ENCODE measurements at places on chromosomes 13 and 19.

GRCh38 chr19:4759388-4760284, 31.9 kb upstream of the FEM1A start:
- no peaks in the 10 kb centered on the region for H3K36me3 ChIP-seq
- DNase-seq, result peak; percentile 98
- no peak overlapping the region for H3K27ac ChIP-seq
- H3K27me3 ChIP-seq, result no peaks in the 10 kb centered on the region

GRCh38 chr13:70432276-70432805, 324.1 kb upstream of the KLHL1 start:
- no peak overlapping the region for H3K4me3 ChIP-seq
- no peaks in the 10 kb centered on the region for H3K27me3 ChIP-seq
- H3K4me1 ChIP-seq, result peaks cover 6% of the 10 kb centered on the region
- DNase-seq, result peak; percentile 77

- H3K36me3 ChIP-seq, result no peaks in the 10 kb centered on the region
- H3K4me1 ChIP-seq, result no peaks in the 10 kb centered on the region
- no peak for DNase-seq
These were observed 21.3 kb upstream of the MTRF1 start for GRCh38 chr13:41284512-41285288.

- no peak overlapping the region for H3K27ac ChIP-seq
- H3K36me3 ChIP-seq, result no peaks in the 10 kb centered on the region
- H3K4me3 ChIP-seq, result no peak overlapping the region
- DNase-seq, result no peak
These were observed 1.3 kb downstream of the HSD11B1L start for GRCh38 chr19:5682107-5682482.

DNA sequence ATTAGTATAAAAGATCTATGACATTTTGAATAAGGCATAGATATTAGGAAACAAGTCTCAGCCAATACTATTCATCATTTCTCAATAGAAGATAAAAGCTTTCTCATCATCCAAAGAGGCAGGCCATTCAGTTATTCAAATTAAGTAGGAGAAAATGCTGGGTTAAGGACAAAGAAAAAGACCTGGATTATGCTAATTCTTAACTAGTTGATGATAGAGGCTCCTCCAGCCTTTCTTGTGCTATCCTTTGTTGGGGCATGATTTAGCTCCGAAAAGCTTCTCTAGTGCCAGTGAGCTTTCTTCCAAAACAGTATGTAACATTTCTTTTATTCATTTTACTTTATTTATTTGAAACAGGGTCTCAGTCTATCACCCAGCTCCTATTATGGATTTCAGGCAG, 223.0 kb downstream of the DCLK1 start:
- no peak overlapping the region for H3K4me3 ChIP-seq
- no peaks in the 10 kb centered on the region for H3K27me3 ChIP-seq
- no peaks in the 10 kb centered on the region for H3K4me1 ChIP-seq
- no peaks in the 10 kb centered on the region for H3K36me3 ChIP-seq

- no peak overlapping the region for H3K27ac ChIP-seq
- DNase-seq, result peak; percentile 54
- peak overlapping the region; percentile 46 for H3K4me3 ChIP-seq
- no peaks in the 10 kb centered on the region for H3K27me3 ChIP-seq
These were observed 14.0 kb downstream of the ZNF260 start for GRCh38 chr19:36514012-36514612.
